Effector memory CD4-positive, alpha-beta T cell (primary cell): ENCODE measurements at places on chromosomes 3 and 15.
A peak's percentile ranks its signal among the peaks of the same experiment; 100 is the strongest.

- no peak for DNase-seq
Observed at GRCh38 chr15:27679731-27680471, 419.2 kb downstream of the OCA2 start.

DNA sequence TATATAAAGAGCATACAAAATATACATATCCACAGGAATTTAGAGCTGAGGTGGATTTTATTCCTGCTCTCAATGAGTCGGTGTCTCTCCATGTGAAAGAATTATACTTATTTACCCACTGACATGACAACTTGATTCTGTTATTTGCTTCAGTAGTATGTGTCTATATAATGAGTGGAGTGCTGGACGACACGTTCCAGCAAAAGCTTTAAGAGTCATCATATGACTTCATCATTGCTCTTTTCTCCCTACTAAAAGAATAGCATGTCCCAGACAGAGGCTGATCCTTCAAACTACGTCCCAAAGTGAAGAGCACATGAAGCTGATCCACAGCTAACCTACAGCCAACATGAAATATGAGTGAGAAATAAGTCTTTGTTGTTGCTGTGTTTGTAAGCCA, 54.3 kb upstream of the GNB4 start:
- DNase-seq, result no peak

DNA sequence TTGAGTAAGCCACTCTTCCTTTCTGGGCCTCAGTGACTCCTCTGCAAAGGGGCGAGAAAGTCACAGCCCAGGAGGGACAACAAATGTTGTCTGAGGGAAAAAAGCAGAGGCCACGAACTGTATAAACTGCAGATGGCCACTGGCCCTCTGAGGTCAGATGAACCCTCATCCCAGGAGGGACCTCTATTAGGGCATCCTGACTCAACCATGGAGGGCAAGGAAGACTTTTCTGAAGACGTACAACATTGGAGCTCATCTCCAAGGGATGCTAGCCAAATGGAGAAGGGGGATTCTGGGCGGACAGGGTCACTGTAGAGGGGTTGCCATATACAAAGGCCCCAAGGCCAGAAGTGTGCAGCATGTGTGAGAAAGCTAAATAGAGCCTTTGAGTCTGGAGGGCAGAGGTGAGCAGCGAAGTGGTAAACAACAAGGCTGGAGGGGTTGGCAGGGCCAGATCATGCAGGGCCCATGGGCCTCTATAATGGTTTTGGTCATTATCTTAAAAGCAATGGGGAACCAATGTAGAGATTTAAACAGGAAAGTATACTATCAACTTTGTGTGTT, 16.7 kb downstream of the GRAMD2A start:
- no peak for DNase-seq

- DNase-seq, result no peak
Observed at GRCh38 chr3:134718726-134719125, 67.9 kb upstream of the KY start.

- no peak for DNase-seq
Observed at GRCh38 chr15:96869122-96869521, 538.6 kb downstream of the NR2F2 start.

DNA sequence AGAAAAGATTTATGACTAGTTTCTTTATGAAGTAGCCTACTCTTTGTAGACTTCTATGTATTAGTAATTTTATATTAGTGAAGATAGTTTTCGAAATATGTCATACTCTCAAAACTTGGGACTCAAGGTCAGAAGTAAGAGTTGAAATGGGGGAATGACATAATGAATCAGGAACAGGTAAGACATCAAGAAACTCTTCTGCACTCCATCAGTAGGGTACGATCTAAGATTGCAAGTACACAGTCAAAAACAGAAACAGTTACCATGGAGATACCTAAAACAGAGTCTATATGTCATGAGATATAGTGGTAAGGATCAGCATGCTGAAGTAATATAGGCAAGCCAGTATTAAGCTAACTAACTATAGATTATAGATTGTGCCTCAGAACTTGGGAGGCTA, 187.0 kb upstream of the MLF1 start:
- DNase-seq, result no peak

DNA sequence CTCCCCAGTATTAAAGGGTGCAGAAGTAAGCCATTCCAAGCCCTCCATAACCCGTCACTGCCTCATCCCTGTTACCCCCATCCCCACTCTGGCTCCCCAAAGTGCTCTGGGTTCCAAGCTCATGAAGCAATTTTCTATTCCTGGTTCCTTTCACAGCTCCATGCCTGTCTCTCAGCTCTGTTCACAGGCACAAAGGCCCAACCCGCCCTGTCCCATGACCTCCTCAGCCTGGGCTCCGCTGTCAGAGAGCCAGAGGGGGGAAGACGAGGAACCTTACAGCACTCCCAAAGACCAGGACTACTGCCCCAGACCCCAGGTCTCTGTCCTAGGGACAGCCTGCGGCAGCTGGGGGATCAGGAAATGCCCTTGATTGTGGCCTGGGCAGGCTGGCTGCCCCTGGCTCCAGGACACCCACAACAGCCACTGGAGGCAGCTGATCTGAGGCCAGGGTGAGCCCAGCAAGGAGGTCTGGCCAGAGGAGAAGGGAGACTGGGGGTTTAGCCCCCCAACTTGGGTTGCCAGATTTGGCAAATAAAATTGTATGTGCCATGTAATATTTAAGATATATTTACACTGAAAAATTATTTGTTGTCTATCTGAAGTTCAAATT, 43.2 kb upstream of the LINGO1 start:
- DNase-seq, result no peak

GRCh38 chr15:98826658-98827057, 178.3 kb downstream of the IGF1R start:
- DNase-seq, result no peak

GRCh38 chr3:71045917-71046282, 537.6 kb downstream of the FOXP1 start:
- no peak for DNase-seq

- DNase-seq, result no peak
Observed at GRCh38 chr3:150236316-150237082, 171.6 kb upstream of the TSC22D2 start.

DNA sequence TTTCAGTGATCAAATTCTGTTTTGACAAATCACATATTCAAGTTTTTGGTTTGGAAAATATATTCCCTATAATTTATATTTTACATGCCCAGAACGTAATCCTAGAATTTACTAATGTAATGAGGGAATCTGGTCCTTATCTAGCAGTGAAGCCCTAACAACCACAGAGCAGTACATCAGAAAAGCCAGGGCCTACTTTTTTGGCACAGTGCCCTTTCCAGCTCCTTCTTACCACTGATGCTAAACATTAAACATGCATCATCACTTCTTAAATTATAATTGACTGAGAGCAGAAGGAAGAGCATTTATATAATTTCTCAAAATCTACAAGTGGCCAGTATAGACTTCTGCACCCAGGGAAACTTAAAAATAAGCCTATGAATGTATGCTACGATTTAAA, 66.7 kb downstream of the FBXL22 start:
- no peak for DNase-seq

DNA sequence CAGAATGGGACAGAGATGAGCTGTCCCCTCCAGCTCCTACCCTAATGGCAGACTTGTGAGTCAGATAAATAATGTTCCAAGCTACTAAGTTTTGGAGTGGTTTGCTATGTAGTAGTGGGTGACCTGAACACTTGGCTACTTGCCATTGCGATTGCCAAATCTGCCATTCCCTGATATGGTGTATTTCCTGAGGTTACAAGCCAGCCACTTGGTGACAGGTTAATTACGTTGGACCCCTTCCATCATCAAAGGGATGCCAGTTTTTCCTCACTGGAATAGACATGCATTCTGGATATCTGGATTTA, 33.6 kb downstream of the MORF4L1 start:
- no peak for DNase-seq

DNA sequence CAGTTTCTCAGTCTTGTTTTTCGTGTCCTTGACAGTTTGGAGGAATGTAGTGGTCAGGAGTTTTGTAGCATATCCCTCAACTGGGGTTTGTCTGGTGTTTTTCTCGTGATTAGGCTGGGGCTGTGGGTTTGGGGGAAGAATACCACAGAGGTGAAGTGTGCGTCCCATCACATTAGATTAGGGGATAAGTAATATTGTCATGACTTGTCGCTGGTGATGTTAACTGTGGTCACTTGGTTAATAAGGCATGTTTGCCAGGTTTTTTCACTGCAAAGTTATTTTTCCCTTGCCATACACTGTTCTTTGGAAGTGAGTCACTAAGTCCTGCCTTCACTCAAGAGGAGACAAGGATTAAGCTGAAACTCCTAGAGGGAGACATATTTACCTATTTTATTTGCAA, 39.1 kb downstream of the PAK2 start:
- no peak for DNase-seq

DNA sequence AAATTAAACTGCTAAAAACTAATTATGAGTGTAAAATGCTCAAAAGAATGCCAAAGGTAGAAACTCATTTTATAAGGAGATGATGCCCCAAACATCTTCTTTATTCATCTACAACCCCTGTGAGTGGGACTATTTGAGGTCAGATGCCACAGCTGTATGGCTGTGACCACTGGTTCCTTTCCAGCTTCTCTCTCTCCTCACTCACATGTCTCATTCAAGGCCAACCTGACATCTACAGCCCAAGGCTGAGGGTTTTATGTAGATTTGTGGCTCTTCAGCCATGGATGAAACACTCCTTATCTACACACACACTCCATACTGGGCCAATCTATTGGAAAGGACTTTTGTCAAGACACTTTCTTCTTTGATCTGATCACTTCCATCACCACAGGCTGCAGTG, 231.3 kb downstream of the KCNMB2 start:
- no peak for DNase-seq

DNA sequence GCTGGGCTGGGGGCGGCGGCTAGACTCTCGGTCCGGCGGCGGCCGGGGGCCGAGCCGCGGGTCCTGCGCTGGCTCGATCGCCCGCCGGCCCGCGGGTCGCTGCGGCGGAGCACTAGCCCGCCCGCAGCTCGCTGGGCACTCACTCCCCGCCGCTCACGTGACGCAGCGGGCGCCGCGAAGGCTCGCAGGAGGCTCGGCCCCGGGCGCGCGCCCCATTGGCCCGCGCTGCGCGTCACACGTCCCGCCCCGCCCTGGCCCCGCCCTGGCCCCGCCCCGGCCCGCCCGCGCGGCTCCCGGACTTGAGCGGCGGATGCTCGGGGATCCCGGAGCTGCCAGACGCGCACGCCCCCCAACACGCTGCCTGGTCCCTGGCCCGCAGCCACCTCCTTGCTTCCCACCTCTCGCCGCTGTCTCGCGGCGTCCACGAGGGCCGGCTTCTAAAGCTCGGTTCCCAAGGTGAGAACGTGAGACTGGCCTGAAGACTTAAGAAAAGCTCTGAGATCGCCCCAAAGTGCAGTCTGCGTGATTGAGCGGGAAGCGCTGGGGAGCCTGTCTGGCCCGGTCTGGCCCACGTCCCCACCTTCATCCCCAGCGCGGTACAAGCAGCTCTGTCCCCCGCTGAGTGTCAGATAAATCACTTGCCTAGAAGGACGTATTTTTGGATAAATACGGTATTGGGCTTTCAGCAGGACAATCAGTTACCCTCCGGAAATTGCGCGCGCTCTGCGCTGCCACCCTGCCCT, at the start of gene KLF15:
Gene KLF15, minus strand, starts transcription at position 114 of the 743 bp plus-strand sequence. CDS start 4,486 bp downstream, outside the sequence.
- DNase-seq, result peak; percentile 62

DNA sequence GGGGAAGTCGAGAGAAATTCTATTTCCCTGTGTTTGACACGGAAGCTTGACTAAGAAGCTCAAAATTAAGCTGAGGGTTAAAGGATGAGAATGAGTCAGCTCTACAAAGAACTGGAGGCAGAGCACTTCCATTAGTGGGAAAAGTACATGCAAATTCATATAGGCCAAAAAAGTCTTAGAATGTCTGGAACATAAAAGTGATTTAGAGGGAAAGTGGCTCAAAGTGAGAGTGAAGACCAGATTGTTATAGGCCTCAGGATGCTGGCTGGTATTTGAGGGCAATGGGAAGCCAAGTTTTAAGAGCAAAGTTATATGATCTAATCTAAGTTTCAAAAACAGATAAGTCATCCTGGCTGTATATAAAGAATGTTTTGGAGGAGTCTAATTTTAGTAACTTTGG, 857.3 kb downstream of the NAALADL2 start:
- DNase-seq, result no peak

GRCh38 chr15:81293728-81294515, 30.0 kb downstream of the STARD5 start:
- DNase-seq, result peak; percentile 59

- no peak for DNase-seq
Observed at GRCh38 chr3:127835993-127836882, 13.9 kb upstream of the MGLL start.

- DNase-seq, result no peak
Observed at GRCh38 chr15:32838820-32839219, 121.0 kb downstream of the GREM1 start.

GRCh38 chr3:119786409-119786808, 4.5 kb downstream of the NR1I2 start:
- DNase-seq, result no peak

DNA sequence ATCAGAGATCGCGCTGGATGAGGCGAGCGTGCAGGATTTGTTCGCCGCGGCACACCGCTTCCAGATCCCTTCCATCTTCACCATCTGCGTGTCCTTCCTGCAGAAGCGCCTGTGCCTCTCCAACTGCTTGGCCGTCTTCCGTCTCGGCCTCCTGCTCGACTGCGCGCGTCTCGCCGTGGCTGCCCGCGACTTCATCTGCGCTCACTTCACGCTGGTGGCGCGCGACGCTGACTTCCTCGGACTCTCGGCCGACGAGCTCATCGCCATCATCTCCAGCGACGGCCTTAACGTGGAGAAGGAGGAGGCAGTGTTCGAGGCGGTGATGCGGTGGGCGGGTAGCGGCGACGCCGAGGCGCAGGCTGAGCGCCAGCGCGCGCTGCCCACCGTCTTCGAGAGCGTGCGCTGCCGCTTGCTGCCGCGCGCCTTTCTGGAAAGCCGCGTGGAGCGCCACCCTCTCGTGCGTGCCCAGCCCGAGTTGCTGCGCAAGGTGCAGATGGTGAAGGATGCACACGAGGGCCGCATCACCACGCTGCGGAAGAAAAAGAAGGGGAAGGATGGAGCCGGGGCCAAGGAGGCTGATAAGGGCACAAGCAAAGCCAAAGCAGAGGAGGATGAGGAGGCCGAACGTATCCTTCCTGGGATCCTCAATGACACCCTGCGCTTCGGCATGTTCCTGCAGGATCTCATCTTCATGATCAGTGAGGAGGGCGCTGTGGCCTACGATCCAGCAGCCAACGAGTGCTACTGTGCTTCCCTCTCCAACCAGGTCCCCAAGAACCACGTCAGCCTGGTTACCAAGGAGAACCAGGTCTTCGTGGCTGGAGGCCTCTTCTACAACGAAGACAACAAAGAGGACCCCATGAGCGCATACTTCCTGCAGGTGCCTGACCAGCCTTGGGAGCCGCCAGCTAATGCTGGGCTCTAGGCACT, 819 bp downstream of the KLHL40 start:
- DNase-seq, result no peak

DNA sequence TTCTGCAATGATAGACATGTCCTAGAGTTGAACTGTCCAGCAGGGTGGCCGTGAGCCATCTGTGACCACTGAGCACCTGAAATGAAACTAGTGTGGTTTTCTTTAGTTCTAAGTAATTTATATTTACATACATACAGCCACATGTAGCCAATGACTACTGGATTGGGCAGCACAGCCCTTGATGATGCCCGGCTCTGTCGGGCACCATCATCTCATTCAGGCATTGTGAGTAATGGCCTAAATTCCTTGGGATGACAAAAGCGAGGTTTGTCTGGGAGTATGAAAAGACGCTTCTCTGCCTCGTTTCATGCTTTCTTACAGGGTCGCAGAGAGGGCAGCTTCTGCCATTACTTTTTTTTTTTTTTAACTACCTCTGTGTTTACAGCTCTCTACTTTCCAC, 251.9 kb upstream of the HES1 start:
- DNase-seq, result no peak

GRCh38 chr15:38828031-38828532, 263.5 kb upstream of the RASGRP1 start:
- DNase-seq, result no peak

- no peak for DNase-seq
Observed at GRCh38 chr3:42002790-42003189, 40.9 kb upstream of the ULK4 start.
